NCI-H2029 (cell line): ENCODE measurements at places on chromosomes 1 and 21.

DNA sequence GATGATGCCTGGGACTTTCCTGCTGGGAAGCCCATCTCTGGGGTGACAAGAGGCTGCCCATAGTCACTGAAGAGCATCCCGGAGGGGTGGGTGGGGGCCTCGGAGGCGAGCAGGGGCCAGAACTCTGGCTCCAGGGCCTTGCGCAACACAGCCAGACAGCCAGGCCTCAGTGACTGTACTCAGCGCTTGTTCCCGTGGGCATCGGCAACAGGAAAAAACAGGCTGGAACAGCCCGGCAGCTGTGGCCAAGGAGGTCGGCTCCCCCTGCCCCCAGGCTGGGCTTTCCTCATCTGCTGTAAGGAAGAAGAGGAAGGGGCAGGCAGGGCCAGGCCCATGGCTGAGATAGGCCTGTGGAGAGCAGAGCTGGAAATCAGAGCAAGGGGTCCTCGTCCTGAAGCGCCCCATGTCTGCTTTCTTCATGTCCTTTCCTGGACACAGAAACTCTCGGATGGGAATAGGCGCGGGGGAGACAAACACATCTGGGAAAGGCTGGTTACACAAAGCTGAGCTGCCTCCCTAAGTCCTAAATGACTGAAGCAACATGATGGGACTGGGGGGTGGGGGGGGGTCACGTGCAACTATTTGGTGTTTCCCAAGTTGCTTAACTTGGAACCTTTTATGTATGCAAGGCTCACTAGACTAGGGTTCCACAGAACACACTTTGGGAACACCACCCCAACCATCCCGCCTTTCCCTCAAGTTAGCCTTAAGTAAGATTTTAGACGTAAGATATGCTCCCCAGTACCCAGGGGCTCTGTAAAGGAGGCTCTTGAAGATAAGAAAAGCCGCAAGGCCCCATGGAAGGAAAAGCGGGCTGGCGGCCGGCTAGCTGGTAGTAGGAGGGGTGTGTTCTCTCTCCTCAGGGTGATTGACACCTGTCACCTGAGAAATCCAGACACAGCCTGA lies 30.7 kb downstream of the HSPG2 start:
- no peak for DNase-seq

DNA sequence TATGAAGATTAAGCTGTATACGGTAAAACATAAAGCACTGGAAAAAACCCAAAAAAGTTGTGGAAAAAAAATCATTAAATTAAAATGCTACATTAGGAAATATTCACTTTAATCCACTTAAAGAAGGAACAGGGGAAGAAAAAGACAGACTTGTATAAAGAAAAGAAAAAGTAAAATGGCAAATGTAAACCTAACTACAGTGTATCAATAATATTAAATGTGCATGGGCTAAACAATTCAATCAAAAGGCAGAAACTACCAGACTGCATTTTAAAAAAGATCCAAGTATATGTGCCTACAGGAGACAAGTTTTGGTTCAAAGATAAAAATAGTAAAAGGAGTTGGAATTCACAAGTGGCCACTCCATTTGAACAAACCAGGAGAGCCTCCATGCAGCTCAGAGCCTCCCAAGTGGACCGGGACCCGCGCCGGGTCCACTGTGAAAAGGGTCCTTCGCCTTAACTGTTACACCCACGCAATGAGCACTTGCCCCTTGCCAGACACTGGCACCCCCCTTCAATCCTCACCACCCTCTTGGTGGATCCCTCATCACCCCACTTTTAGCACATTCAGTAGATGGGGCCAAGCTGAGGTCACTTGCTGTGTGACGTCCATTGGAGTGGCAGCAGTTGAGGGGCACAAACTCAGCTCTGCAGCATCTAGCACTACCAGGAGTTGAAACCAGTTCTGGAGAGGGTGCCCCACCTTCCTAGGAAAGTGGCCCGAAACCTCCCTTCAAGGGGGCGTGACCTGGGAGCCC lies 898 bp downstream of the C1orf174 start:
- DNase-seq: no peak

GRCh38 chr1:186903374-186904136 lies 74.8 kb downstream of the PLA2G4A start:
- DNase-seq: no peak

- no peak for DNase-seq
Measured at GRCh38 chr21:45018131-45019075, 56.0 kb upstream of the ADARB1 start.

- no peak for DNase-seq
Measured at GRCh38 chr1:241674805-241675384, 22.8 kb downstream of the WDR64 start.

GRCh38 chr1:227556288-227556687 lies 7.1 kb upstream of the ZNF678 start:
- DNase-seq: no peak

DNA sequence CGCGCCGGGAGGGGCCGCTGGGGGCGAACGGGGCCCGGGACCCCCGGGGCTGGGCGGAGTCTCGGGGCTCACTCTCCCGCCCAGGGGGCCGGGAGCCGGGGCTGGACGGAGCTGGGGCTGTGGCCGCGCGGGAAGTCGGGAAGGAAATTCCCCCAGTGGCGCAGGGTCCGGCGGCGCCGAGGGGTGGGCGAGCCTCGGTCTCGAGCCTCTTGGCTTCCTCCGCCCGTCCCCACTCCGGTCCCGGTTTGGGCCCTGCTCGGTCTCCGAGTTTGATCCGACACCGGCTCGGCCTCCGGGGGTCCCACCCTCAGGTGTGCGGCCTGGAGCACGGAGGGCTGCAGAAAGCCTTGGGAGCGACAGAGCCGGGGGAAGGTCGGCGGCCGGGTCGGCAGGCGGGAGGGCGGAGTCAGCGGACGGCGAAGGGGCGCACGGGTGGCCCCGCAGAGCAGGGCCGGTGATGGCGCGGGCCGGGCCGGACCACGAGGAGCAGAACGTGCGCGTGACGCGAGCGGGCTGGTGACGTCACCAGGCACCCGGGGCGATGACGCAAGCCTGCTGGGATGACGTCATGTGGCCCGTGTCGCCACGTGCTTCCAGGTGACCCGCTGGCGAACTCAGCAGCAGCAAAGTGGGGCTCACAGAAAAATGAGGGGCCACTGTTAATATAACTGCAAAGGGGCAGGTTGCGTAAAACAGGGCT lies 610 bp upstream of the HES4 start:
- peak; percentile 17 for DNase-seq

DNA sequence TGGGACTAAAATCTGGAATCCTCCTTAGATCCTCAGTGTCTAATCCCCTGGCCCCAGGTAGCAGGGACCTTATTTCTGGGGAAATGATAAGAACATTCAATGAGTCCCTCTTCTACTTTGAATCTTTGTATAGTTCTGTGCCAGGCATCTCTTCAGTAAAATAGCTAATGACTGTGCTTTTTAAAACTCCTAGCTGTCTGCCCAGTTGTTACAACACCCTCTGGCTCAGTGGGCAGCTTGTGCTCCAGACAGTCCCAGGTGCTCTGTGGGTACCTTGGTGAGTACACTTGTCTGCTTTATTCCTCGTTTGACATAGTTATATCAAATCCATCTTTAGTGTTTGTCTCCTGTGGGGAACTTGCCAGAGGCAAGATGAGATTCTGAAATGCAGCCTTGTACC lies 18.0 kb downstream of the TGFB2 start:
- no peak for DNase-seq

- DNase-seq: no peak
Measured at GRCh38 chr1:229109320-229109761, 161.6 kb upstream of the RAB4A start.

DNA sequence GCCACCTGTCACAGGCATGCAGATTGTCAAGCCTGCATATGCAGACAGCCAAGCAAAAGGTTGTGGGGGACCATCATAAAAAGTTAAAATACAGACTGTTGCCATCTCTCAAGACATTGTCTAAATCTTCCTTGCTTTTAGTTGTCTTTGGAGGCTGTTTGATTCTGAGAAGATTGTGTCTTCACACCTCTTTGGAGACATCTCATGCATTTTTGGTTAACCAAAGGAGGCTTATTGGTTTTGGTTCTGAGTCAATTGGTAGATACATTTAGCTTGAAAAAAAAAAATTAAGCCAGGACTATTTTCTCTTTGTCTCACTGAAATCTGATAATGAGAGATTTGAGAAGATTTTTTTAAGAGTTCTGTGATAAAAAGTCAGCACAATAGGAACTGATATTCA lies 217.6 kb downstream of the LYPLAL1 start:
- no peak for DNase-seq

DNA sequence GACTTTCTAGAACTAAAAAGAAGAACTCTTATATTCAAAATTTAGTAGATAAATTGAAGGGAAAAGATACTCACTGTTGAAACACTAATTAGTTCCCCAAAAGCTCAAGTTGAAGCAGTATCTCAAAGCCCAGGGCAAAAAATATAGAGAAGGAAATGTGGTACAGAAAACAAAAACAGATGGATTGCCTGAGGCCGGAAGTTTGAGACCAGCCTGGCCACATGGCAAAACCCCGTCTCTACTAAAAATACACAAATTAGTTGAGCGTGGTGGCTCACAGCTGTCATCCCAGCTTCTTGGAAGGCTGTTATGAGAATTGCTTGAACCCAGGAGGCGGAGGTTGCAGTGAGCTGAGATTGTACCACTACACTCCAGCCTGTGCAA lies 36.0 kb downstream of the FAM177B start:
- no peak for DNase-seq

DNA sequence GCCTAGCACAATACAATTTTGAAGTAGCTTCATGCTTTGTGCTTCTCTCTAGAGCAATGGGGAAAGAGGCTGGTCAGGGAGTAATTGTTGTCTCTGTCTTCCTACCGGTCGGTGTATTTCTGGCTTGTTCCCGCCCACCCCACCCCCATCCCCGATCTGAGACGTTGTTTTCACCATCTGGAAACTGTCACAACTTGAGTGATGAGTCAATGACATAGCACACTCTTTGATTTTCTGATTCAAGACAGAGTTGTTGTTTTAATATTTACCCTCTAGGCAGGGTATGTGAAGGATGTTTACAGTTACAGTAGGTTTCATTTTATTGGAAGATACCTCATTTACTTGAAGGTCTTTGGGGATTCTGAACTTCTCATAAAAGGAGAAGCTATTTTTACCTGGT lies 7.0 kb downstream of the IL12RB2 start:
- DNase-seq: no peak

DNA sequence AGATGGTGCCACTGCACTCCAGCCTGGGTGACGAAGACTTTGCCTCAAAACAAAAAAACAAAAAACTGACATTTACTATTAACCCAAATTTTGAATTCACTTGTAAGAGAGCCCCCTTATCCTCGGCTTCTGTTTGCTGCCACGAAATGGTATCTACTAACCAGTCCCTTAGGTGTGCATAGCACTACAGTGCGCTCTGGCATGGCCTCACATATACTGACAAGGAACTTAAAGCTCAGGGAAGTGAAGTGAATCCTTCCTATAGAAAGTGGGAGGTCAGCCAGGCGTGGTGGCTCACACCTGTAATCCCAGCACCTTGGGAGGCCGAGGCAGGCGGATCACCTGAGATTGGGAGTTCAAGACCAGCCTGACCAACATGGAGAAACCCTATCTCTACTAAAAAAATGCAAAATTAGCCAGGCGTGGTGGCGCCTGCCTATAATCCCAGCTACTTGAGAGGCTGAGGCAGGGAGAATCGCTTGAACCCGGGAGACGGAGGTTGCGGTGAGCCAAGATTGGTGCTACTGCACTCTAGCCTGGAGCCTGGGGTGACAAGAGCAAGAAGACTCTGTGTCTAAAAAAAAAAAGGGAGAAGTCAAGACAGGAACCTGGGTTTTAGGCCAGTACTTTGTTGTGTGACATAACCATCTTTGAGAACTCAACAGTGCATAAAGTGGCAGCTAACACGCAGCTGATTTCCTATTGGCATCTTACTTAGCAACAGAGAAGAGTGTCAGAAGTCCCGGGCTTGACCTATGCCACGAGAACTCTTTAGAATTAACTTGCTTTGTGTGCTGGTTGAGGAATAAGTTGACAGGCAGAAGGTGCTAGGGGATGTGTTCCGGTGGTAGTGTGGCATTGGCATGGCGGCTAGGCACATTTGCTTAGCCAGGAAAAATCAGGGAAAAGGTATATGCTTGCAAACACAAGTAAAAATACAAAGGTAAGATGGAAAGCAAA lies 16.8 kb downstream of the ERRFI1 start:
- DNase-seq: no peak

DNA sequence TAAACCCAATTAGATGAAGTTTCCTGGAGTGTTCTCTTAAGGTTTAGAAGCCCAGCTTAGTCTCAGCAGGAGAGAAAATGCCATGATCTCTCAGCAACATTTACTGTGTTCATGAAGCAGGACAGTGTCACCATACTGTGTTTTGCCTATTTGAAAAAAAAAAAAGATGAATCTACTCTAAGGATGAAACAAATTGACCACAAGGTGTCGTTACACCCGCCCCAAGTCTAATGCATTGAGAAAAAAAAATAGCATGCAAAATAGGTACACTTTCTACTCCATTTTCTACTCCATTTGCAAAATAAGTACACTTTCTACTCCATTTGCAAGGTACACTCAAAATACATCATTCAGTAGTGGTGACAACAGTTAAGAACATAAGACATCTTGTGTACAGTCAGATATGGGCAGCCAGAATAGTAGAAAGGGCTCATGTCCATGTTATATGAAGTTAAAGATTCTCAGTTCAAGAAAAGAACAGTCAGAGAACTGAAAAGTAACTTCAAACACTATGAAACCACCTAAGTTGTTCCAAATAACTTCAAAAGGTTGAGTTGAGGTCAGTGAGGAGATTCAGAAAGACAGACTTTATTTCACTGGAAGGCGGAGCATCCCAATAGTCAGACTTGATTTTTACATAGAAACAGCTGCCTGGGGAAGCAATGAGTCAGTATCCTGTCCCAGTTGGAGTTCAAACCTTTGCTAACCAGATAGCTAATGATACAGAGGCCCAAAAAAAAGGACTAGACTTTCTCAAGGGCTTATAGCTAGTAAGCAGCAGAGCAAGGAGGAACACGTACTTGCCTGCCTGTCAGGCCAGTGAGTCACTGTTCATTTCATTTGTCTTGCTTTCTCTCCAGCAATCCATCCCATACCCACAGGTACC lies 13.3 kb downstream of the PLPPR5 start:
- DNase-seq: no peak

DNA sequence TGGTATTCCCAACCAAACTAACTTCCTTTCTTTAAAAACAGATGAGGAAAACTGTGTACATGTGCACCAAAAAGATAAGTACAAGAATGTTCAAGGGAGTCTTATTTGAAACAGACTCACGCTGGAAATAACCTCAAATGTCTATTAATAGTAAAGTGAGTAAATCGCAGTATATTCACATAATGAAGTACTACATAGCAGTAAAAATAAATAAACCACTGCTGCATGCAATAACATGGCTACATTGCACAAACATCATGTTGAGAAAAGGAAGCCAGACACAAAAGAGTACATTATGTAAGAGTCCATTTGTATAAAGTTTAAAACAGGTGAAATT lies 5.2 kb upstream of the DENND2D start:
- no peak for DNase-seq

- DNase-seq: peak; percentile 22
Measured at GRCh38 chr1:8889925-8890785, 11.7 kb upstream of the ENO1 start.

GRCh38 chr1:165824269-165824643 lies 3.2 kb upstream of the UCK2 start:
- DNase-seq: no peak

DNA sequence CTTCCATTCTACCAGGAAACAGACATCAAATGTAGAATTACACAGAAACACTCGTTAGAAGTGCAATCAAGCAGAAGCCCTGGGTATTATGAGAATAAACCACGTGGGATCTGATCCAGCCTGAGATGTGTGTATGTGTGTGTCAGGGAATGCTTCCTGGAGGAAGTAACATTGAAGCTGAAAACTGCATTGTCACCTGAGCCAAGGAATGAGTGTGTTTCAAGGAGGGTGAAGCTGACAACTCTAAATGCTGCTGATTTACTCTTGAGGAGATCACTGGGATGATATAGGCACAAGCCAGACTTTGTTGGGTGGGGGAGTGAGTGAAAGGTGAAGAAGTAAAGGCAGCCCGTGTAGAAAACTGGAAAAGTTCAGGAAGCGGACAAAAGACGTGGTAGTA lies 27.6 kb downstream of the FAAH start:
- peak; percentile 49 for DNase-seq
